Right lung (tissue), 10 donors: ENCODE measurements at places on chromosomes 1 and 21.

DNA sequence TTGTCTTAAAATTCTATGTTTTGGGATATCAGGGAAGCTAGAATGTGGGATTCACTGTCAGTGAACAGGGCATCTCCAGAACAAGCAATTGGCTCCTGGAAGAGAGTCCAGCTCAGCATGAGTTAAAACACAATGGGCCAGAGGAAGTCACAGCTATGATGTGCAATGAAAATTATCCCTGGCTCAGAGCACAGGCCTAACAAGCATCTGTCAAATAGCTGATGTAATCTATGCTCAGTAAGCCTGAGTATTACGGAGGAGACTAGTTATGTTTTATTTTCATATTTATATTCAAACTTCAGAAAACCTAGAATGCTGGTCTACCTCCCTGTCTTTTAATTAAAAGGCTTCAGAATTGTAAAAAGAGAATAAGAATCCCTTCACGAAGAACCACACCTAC is 41.6 kb downstream of the PARP1 start:
- no peak for DNase-seq

GRCh38 chr1:24463776-24464735 is 38.6 kb upstream of the RCAN3 start:
- no peak for DNase-seq

DNA sequence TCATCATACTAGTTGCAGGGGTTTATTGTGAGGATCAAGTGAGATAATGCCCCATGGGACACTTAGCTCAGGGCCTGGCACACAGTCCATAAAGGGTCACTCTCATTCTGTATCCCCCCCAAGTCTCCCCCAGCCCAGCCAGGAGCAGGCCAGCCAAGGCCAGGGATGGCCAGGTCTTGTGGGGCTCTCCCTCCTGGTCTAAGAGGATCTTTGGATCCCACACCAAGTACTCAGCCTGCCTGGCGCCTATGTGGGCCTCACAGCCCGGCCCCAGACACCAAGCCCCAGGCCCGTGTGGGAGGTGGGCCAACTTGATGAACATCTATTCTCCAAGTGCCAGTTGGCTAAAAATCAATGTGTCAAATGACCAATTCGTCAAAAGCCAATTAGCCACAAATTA is 117.8 kb downstream of the GLIS1 start:
- peak; percentile 6 for DNase-seq

GRCh38 chr1:239886266-239886665 is 205.4 kb upstream of the FMN2 start:
- no peak for DNase-seq

DNA sequence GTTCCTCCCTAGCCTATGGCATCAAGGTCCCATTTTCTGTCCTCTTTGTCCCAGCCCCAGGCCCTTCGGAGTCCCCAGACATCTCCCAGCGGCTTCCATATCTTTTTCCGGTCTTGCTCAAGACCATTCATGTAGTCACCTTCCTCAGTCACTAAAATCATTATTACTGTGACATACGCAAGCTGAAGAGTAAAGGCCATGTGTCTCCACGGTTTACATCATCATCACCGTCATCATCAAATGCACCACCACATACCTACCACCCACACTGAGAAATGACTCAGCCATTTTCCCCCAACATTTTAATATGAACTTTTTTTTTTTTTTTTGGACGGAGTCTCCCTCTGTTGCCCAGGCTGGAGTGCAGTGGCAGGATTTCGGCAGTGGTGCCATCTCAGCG is 43.4 kb downstream of the FHAD1 start:
- DNase-seq: no peak
